Fibroblast of the aortic adventitia (primary cell): ENCODE measurements at places on chromosomes 5 and 9. TPM values are rescaled to one million over a fixed set of nuclear protein-coding genes. Genes with fewer than 3 reads are reported as not detected.

DNA sequence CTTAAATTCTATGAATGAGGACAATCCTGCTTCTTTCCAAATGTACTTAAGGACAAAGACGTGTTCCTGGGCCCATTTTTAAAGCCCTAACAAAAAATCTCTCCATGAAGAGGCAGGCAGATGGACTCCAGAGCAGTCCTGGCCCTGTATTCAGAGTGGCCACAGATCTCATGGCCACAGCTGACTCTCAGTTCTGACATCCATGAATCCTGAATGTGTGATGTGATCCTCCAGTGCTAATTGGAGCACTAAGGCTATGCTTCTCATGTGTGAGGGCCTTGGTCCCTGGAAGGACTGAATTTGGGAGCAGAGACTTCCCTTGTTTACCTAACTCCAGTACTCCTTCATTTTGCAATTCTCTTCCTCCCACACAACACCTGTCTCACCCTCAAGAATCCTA, 373.0 kb downstream of the AGTPBP1 start:
- no peak for DNase-seq

DNA sequence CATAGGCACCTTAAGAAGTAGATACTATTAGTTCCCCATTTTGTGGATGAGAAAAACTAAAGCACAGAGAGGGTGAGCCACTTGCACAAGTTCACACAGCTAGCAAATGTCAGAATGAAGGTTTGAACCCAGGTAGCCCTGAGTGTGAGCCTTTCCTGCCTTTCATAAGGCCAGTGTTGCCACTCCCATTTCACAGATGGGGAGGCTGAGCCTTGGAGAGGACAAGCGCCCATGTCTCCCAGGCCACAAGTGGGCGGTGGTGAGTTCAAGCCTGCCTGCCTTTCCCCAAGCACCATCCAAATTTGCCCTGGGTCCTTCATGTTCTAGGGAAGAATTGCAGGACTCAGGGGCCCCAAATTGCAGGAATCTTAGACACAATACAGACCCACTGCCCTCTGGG, 50.6 kb downstream of the LHX2 start:
- DNase-seq = no peak

- no peak for DNase-seq
Observed at GRCh38 chr5:74374656-74375055, 265.9 kb downstream of the ENC1 start.

- DNase-seq = peak; percentile 63
Observed at GRCh38 chr5:65142511-65143011, 339.2 kb downstream of the ADAMTS6 start.

GRCh38 chr5:43041669-43042175, 1.6 kb upstream of the ANXA2R start:
- DNase-seq = peak; percentile 91

GRCh38 chr9:16712787-16713186, 157.7 kb downstream of the BNC2 start:
- DNase-seq = no peak

The NAIP gene
- total RNA-seq = 4.3 and 6.8 TPM in 2 replicates

The ROPN1L gene
- 0.63 TPM in 1 of 2 replicates, not detected in the other for total RNA-seq
